ENCODE measurements at places on chromosomes 3 and 15.
A peak's percentile ranks its signal among the peaks of the same experiment; 100 is the strongest.

- no peak for DNase-seq
Observed at GRCh38 chr15:101781928-101782327, 21.4 kb upstream of the OR4F6 start.

DNA sequence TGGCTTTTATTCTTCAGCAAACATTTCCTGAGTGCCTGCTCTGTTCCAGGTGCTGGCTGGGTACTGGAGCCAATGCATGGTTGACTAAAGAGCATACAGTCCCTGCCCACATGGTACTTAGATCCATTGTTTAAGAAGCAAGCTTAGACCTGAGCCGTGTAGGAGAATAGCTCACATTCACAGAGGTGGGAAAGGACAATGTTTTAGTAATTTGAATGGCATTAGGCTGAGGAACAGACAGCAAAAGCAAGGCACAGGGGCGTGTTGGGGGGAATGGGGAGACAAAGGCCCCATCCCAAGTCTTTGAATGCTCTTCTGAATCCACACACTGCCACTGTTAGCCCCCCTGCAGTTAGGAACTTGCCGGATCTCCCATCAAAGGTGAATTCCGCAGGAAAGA, 388.2 kb upstream of the RGMA start:
- DNase-seq: no peak

- DNase-seq: peak; percentile 17
Observed at GRCh38 chr3:36380221-36381031, at the start of gene STAC. Gene STAC (plus strand): TSS chr3:36380504. CDS start chr3:36380644, 140 bp downstream.

GRCh38 chr3:141557961-141558706, 71.3 kb downstream of the RASA2 start:
- DNase-seq: no peak

DNA sequence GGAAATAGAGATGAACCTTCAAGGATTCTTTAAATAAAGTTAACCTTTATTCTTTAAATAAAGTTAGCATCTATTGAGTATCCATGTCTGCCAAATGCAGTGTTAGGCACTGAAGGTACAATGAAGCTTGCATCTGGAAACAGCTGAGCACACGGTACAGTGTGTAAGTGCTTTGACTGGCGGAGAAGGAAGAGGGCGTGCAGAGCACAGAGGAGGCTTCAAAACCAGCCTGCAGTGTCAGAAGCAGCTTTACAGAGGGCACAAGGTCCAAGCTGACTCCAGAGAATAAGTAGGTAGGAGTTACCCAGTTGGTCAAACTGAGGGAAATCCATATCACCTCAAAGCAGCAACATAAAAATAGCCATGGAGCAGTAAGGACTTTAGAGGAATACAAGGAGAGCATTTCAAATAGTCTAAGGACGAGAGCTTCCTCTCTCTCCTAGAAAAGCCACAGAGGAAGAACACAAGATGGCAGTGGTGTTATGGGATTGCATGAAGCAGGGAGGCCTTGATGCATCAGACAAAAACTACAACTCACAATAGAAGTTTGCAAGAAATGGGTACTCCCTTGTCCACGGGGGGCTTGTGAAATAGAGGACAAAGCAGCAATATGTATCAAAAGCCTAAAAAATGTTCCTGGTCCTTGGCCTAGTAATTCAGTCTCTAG, 60.3 kb upstream of the PPP2R3A start:
- no peak for DNase-seq

GRCh38 chr3:42498791-42499477, 3.5 kb upstream of the VIPR1 start:
- DNase-seq: no peak

DNA sequence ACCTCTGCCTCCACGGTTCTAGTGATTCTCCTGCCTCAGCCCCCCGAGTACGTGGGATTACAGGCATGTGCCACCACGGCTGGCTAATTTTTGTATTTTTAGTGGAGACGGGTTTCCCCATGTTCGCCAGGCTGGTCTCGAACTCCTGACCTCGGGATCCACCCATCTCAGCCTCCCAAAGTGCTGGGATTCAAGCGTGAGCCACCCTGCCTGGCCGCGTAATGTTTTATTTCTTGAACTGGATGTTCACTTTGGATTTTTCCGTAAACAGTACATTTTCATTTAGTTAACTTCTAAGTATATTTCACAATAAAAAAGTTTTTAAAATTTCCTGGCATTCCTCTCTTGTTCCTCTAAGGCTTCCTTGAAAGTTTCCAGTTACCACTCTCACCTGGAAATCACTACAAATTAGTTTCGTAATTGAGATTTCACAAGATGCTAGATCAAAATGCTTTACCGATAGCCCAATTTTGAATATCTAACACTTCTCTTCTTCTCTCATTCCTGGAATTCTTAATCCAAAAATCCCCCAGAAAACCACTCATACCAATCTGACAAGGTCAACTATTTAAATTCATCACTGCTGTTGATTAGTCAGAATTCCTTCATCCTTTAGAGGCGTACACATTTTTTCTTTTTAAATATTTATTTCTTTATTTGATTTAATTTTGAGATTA, 44.7 kb upstream of the INO80 start:
- DNase-seq: no peak

DNA sequence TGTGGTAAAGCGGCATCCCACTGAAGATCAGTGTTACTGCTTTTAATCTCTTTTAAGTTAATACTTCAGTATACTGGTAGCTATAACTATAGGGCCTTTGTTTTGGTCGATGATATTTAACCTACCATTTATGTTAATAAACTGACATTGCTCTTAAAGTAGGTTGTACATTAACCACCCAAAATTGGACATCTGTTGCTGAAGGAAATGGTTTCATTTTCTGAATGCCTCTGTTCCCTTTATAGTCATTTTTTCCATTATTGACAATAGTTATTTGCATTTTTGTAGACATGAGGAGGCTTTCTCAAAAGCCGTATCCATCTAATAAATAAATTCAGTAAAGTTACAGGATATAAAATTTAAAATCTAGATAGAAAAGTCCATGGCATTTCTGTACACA, 252.4 kb upstream of the UBE2E1 start:
- DNase-seq: no peak

DNA sequence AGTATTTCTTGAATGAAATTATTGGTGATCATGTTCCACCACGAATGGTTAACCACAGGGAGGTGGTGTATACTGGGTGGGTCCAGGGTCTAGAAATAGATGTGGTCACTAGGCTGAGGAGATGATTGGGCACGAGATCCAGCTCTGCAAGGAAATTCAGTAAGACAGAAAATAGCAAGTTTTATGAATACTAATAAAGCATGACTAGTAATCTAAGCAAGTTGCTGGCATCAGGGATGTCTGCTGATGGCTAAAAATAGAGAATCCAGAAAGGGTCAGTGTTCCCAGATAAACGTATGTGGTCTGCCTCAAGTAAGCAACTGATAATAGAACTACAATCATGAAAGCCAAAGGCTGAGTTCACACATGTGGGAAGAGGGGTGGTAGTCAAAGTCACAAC, 108.3 kb upstream of the FRMD4B start:
- DNase-seq: no peak

DNA sequence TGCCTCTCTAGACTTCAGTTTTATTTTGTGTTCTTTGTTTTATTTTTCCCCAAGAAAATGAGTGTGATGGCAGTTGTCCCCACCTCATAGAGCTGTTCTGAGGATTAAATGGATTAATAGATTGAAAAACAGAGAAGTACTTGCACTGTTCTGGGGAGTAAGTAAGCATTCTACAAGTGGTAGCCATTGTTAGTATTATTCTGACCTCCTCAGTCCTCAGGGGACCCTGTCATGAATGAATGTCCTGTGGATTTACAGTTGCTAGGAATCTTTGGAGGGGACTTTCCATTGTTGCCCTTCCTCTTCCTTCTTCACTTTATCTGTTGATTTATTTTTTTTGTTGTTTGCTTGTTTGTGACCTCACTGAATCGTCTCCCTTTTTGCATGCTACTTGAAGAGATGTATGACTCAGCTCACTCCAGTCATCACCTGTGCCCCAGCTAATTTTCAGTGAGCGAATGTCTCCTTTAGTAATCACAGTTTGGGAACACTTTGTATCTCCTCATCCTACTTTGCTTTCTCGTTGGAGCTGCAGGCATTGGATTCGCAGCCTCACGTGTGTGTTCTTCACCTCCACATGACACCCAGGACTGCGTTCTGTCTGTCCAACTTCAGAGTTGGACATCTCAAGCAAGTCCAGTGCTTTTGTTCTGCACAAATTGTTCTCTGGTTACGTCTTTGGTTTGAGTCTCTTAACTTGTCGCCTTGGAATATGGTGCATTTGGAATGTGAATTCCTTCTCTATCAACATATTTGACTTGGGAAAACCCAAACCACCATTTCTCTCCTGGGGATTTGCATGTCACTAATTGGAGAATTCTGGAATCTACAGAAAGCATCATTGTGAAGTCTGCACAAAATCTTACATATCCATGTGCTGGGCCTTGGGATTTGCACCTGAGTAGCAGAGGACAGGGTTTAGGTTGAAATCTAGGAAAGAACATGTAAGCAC, 54.5 kb downstream of the LRTM1 start:
- DNase-seq: no peak

- DNase-seq: no peak
Observed at GRCh38 chr15:70753101-70753829, 10.1 kb downstream of the UACA start.

Data from NCI-H1092 treated with DMSO at 0.1 percent for 48 hours (cell line).